ENCODE measurements at places on chromosomes 4 and X. TPM values are rescaled to one million over a fixed set of nuclear protein-coding genes. Genes with fewer than 3 reads are reported as not detected.

Gene LINC00632
- total RNA-seq, result not detected

Gene GAB3
- total RNA-seq, result not detected

Gene MBNL3
- 18.9 TPM for total RNA-seq

Gene CTAG1B
- total RNA-seq, result not detected

Gene ALPK1
- 17.9 TPM for total RNA-seq

Gene NSD2
- 96.0 TPM for total RNA-seq

Gene GYPE
- not detected for total RNA-seq

Gene P2RY4
- not detected for total RNA-seq

Gene GPRIN3
- total RNA-seq, result 7.6 TPM

Gene KCND1
- 9.7 TPM for total RNA-seq

Gene CLRN2
- total RNA-seq, result not detected

Gene HERC6
- 53.3 TPM for total RNA-seq

Gene SLC9B1
- total RNA-seq, result not detected

Gene RHOH
- total RNA-seq, result not detected
